ENCODE measurements at places on chromosomes 5 and 9.

GRCh38 chr5:41822036-41822435 lies 48.2 kb downstream of the OXCT1 start:
- no peak for DNase-seq

DNA sequence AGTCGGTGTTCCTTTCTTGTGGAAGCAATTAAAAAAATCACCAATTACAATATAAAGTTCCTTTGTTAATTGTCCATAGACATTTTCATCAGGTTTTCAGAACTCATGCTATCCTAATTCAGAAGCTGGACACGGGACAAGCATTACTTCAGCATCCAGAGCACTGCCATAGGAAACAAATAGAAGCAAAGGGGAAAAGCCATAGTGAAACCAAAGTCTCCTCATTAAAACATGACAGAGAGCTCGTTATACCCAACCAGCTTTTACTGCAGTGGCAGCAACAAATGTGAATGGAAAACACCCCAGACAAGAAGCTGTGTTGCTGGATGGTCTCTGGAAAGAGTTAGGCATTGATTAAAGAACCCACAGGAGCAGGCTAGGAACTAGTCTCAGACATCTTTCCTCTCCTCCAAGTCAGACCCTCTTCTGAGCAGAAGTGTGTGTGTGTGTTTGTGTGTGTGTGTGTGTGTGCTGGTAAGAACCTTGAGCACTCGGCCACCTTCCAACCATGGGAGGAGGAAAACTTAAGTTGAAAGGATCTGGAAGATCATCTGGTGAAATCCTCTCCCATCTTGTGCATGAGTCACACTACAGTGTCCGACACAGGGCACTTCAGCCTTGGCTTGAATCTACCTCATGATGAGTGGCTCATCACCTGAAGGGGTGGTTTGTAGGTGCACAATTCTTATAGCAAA lies 162.6 kb upstream of the ADAMTS16 start:
- no peak for DNase-seq

DNA sequence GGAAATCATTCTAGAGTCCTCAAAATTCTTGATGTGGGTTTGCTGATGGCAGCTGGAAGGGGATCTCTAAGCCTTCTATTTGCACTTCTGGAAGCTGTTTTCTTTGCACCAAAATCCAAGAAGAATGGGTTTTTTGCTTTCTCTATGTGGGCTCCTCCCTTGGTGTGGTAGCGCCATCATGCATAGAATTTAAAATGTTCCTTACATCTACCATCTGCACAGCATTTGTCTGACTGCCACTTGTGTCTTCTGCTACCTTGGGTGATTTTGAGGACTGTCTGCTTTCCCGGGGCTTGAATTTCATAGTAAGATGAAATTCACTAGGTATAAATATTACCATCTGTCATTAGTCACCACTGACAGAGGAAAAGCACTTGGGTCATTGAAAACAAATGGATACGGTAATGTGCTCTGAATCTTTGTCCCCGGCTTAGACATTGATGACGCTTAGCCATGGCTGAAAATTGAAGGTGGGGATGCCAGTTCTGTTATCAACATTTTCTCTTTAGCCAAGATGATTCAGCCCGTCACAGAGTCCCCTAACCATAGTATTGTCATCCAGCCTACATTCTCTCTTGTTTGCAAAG lies 30.0 kb downstream of the SNX30 start:
- DNase-seq = no peak

DNA sequence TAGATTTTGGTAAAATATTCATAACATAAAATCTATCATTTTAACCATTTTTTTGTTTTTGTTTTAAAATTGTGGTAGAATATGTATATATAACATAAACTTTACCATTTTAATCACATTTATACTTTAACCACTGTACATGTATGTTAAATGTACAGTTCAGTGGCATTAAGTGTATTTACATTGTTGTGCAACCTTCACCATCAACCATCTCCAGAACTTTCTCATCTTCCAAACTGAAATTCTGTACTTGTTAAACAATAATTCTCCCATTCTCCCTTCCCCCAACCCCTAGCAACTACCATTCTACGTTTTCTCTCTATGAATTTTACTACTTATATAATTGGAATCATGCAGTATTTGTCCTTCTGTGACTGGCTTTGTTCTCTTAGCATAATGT lies 11.6 kb downstream of the ANKHD1 start:
- no peak for DNase-seq

DNA sequence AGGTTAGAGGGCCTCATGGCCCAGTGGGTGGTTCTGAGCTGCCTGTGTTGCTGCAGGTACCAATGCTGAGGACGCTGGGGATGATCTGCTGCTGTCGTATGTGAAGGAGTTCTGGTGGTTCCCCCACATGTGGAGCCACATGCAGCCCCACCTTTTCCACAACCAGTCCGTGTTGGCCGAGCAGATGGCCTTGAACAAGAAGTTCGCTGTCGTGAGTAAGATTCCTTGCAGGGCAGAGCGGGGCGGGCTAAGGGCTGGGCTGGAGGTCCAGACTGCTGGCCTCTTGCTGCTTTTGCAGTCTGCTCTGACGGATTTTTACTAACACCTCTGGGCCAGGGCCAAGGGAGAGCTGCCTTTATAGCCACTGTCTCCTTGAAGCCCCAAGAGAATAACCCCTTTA lies 26.9 kb downstream of the NDST1 start:
- DNase-seq = no peak

DNA sequence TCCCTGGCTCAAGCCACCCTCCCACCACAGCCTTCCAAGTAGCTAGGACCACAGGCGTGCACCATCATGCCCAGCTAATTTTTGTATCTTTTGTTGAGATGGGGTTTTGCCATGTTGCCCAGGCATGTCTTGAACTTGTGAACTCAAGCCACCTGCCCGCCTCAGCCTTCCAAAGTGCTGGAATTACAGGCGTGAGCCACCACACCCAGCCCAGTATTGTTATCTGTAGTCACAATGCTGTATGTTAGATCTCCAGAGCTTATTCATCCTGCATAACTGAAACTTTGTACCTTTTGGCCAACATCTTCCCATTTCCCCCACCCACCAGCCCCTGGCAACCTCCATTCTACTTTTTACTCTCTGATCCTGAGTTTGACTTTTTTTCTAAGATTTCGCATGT lies 37.5 kb downstream of the CREBRF start:
- no peak for DNase-seq

GRCh38 chr9:135971892-135972291 lies 10.7 kb upstream of the UBAC1 start:
- no peak for DNase-seq

GRCh38 chr9:113350937-113351336 lies 1.6 kb downstream of the BSPRY start:
- DNase-seq = no peak

DNA sequence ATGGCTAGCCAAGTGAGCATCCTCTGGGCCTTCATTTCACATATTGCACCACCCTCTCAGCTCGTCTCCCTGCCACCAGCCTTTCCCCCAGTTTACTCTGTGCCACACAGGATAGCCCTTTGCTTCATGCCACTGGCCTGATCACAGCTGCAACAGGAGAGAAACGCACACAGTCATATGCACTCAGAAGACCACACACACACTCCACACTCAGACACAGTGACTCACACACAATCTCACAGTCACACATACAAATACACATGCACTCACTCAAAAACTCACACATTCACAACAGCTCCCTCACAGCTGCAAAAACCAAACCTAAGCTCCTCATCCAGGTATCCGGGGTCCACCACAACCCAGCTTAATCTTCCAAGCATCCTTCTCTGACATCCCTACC lies 38.7 kb downstream of the TTC39B start:
- no peak for DNase-seq

- DNase-seq = no peak
Measured at GRCh38 chr5:129698661-129699060, 49.2 kb upstream of the MINAR2 start.

DNA sequence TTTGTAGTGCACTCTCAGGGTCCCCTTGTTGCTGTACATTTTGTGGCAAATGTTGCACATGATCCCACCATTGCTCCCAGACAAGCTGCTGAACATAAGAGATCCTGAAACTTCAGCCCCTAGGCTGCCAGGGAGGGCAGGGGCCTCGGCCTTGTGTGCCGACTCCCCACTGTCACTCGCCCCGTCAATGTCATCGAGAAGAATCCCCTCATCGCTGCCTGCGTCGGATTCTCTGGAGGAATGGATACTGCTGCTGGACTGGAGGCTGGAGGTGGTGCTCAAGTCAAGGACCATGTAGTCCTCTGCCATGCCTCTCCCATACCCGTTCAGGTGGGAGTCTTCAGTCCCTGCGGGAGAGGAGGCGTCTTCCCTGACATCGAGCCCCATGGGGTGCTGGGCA lies 451.3 kb downstream of the BNC2 start:
- DNase-seq = no peak

DNA sequence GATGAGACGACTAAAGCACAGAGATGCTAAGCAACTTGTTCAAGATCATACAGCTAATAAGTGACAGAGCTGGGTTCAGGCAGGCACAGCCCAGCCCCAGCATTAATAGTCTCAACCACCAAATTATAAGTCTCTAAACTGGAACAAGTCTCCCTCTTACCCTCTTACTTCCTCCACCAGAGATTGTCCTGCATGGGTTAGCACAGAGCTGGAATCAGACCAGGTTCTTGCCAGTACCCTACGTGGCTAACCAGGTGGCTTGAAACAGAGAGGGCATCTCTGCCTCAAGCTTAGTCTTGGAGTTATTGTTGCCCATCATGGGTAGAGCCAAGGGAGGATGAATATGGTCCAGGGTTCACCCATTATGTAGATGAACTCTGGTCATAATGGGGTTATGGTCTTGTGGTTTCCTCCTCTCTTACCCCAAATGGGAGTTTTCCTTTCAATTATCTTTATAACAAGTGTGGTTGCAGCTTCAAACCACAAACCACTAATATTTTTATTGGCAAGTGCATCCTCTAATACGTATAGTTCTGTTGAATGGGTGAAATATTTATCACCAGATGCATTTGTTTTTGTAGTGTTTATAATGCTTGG lies 8.3 kb upstream of the XPA start:
- no peak for DNase-seq

GRCh38 chr9:79382458-79382857 lies 189.3 kb upstream of the TLE4 start:
- no peak for DNase-seq

- DNase-seq = peak; percentile 32
Measured at GRCh38 chr5:158676642-158677469, 422.9 kb downstream of the EBF1 start.

Measured in NCI-H82 (cell line).